CD4-positive, alpha-beta T cell treated with Interleukin-4 for 1 hour (primary cell): ENCODE measurements at places on chromosomes 1 and 21.

- no peak for DNase-seq
Measured at GRCh38 chr1:43621861-43622260, 28.1 kb upstream of the KDM4A start.

DNA sequence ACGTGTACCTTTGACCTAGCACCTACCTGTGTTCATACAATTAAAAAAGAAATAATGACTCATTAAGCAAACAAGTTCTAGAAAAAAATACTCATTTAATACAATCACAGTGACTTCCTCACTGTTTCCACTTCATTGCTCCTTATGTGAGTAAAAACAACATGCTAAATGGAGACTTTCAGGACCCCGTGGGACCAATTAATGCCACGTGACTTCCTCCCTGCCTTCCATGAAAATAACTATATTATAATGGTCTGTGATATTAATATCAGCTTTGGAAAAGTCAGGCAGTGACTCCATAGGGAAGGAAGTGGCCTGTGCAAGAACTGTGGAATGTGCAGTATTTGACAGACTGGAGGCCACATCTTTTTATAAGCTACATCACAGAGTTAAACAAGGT, 337.8 kb downstream of the HLX start:
- no peak for DNase-seq

DNA sequence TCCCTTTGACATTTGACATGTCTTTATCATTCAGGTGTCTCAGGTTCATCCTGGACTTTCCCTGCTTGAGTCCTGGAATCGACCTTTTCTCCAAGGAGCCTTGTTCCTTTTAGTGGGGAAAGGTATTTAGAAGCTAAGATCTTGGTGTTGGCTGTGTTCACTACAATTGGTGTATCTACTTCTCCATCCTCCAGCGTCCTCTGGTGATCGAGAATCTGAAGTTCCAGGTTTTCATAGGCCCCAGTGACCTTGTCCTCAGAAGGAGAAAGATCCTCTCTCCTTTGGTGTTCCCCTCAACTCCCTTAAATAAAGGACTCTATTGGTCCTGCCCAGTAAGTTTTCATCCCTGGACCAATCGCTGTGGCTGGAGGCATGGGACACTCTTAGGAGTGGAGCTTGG, 22.1 kb downstream of the MROH7 start:
- no peak for DNase-seq

GRCh38 chr21:41405321-41405720, 20.7 kb upstream of the MX1 start:
- no peak for DNase-seq

GRCh38 chr1:18681423-18681835, 50.8 kb downstream of the PAX7 start:
- no peak for DNase-seq

- DNase-seq: no peak
Measured at GRCh38 chr1:44723064-44723463, 7.9 kb downstream of the RNU5D-1 start.

DNA sequence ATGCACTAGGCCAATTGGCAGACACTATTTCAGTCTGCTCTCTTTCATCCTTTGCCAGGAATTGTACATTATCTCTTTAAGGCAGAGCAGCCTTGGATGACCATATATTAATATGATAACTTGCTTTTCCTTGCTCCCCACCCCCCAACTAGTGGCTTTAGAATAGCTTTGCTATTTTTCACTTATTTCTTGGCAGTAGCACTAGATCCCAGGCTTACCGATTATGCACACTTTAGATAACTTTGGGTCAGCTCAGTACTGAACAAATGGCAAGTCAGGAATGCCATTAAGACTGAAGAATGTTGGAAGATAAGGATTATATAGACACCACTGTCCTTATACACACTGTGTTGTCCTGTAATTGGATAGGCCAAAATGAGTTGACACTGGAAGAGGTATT, 146.4 kb downstream of the FGGY start:
- no peak for DNase-seq

GRCh38 chr21:32749662-32750061, 21.8 kb upstream of the SYNJ1 start:
- DNase-seq: no peak

DNA sequence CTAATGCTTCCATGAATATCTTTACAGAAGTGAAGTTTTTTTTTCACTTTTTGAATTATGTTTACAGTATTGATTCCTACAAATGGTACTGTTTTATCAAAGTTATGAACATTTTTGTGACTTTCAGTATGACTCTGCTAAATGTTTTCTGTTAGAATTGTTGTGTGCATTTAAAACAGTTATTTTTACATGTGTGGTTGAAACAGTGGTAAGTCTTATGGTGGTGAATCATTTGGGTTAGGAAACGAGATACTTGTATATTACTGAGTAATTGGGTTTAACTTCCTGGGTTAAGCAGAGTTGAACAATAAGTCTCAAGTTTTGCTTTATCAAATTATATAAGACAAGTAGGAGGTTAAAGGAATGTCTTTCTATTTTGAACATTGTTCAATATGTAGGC, 66.8 kb downstream of the VPS13D start:
- no peak for DNase-seq

DNA sequence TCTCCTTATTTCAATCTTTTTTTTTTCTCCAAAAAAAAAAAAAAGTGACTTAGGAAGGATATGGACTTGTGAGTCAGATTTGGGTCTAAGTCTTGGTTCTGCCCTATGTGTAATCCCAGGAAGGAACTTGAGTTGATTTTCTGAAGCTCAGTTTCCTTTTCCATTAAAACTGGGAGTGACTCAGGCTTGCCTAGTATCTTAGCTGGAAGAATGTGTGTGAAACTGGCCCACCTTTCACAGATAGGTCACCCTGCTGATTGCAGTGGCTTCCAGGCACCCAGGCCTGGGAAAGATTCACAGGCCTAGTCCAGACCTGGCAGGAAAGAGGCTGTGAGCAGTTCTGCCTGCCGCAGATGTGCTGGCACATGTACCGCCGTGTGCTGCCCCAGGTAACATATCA, 218.3 kb upstream of the HOOK1 start:
- DNase-seq: no peak

- DNase-seq: no peak
Measured at GRCh38 chr1:150895618-150896017, 8.7 kb downstream of the CTXND2 start.

DNA sequence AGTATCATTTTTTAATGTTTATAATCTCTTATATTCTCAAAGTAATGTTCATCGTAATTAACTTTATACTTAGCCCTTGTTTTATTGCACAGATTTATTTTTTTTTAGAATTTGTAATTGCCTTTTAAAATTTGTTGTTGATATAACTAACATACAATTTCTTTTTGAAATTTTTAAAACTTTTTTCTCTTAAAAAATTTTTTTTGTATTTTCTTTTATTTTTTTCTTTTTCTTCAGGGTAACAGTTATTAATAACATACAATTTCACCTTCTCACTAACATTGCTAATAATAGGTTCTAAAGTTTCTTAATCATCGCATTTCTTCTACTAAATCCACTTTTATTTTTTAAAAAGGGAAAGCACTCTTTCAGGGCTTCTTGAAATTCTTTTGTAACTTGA, 11.3 kb upstream of the VAMP4 start:
- no peak for DNase-seq

DNA sequence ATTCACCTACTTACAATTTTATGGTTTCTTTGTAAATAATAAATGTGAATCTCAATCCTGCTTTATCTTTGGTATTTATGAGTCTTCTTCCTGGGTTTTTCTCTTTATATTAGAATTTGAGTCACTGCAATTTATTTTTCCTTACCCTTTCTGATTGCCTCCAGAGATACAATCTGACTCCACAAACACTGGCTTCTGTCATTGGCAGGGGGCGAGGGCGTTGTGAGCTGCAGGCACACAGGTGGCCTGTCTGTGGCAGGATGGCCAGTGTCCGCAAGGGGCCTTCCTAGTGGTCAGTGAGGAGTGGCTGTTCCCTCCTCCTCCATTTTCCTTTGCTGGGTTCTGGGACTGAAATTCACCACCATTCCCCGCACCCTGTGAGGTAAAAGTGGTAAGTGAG, 2.0 kb upstream of the MTARC1 start:
- no peak for DNase-seq

GRCh38 chr1:215128504-215128903, 46.0 kb downstream of the KCNK2 start:
- no peak for DNase-seq

GRCh38 chr1:92464588-92465255, 22.0 kb downstream of the GFI1 start:
- no peak for DNase-seq

GRCh38 chr1:218473522-218473921, 128.4 kb downstream of the TGFB2 start:
- DNase-seq: no peak

GRCh38 chr1:115839029-115839678, 1.8 kb downstream of the NHLH2 start:
- no peak for DNase-seq

GRCh38 chr1:183804916-183805841, at the start of gene RGL1:
RGL1 (plus strand) TSS chr1:183805120; CDS start chr1:183805298, 178 bp downstream.
- DNase-seq: peak; percentile 5

GRCh38 chr1:153232553-153232952, 15.2 kb downstream of the PRR9 start:
- DNase-seq: peak; percentile 27

DNA sequence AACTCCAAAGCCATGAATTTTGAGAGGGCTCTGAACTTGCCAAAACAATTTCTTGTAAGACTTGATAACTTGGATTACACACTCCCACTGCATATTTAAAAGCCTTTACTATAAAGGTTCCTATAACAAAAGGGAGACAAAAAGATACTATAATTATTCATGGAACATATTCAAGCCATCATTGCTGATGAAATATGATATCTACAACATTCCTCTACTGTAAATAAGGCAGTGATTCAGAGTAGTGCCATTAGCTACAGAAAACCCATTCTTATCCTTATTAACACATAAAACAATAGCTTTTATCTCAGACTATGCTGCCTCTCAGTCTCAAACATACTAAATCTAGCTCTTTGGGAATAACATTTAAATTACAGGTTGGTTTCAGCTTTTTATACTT, 675.5 kb upstream of the CXADR start:
- DNase-seq: no peak

GRCh38 chr1:210117198-210117597, 115.4 kb upstream of the SERTAD4 start:
- DNase-seq: no peak

GRCh38 chr1:180785291-180785690, 127.4 kb upstream of the KIAA1614 start:
- no peak for DNase-seq

DNA sequence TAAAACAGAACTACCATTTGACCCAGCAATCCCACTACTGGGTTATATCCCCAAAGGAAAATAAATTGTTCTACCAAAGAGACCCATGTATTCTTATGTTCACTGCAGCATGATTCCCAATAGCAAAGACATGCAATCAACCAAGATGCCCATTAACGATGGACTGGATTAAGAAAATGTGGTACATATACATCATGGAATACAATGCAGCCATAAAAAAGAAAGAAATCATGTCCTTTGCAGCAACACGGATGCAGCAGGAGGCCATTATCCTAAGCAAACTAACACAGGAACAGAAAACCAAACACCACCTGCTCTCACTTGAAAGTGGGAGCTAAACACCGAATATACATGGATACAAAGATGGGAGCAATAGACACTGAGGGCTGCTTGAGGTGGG, 44.2 kb downstream of the SLC35D1 start:
- DNase-seq: no peak

- no peak for DNase-seq
Measured at GRCh38 chr1:179127163-179127895, 45.5 kb downstream of the TOR3A start.

DNA sequence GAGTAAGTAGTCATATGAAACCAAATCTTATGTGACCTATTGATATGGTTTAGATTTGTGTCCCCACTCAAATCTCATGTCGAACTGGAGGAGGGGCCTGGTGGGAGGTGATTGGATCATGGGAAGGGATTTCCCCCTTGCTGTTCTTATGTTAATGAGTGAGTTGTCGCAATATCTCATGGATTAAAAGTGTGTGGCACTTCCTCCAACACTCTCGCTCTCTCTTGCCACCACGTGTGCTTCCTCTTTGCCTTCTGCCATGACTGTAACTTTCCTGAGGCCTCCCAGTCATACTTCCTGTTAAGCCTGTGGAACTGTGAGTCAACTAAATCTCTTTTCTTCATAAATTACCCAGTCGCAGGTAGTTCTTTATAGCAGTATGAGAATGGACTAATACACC, 241.2 kb downstream of the RGS7 start:
- DNase-seq: no peak

- DNase-seq: no peak
Measured at GRCh38 chr1:12167493-12168429, 970 bp downstream of the TNFRSF1B start.

GRCh38 chr1:85359874-85360721, 83.7 kb upstream of the BCL10 start:
- no peak for DNase-seq

- no peak for DNase-seq
Measured at GRCh38 chr1:78333502-78333901, 157.3 kb upstream of the PTGFR start.

GRCh38 chr21:15676935-15677334, 52.8 kb upstream of the USP25 start:
- no peak for DNase-seq

- no peak for DNase-seq
Measured at GRCh38 chr1:236623371-236624166, 19.3 kb upstream of the HEATR1 start.

GRCh38 chr1:92747735-92748134, 37.2 kb downstream of the EVI5 start:
- no peak for DNase-seq

DNA sequence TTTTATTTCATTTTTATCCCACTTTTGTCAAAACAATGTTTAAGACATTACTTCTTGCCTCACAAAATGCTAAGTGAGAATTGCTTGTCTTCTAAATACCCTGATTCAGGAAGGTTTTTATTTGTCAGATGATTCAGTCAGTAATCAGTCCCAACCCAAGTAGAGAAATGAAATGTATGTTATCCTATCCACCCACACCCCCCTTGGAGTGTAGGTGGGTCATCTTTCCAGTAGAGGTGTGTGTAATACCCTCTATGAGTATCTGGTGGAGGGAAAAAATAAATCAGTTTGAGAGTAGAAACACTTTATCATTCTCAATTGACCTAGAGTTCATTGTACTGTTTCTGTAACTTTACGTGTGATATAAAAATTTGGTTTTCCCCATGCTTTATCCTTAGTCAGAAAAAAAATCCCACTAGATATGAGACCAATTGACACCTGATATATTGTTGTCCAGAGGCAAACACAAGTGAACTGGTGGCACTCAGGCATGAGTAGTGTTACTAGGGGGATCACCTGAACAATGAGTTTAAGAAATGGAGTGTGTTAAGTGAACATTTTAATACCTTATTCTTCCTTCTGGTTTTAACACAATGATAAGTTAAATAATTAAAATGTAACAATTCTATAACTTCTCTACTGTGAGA, 153.8 kb upstream of the C1orf105 start:
- DNase-seq: no peak
